HCEC 1CT (cell line): ENCODE measurements at places on chromosomes 3 and 15.

GRCh38 chr3:54366007-54366750 lies 243.8 kb downstream of the CACNA2D3 start:
- DNase-seq: no peak

DNA sequence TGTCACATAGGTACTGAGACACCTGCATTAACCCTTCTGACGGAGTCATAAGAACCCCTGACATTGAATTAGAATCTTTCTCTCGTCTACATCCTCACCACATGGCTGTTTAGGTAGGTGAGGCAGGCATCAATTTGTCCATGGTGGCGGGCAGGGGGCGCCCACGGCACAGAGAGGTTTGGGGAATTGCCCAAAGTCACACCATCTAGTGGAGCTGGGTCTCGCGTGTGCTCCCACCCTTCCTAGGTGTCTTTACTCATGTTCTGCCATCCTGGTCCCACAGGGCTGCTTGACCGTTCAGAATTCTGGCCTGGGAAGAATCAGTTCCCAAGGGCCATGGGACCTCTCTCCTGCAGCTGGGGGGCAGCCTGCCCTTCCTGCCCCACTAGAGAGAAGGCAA lies 14.7 kb upstream of the DLL4 start:
- DNase-seq: no peak

DNA sequence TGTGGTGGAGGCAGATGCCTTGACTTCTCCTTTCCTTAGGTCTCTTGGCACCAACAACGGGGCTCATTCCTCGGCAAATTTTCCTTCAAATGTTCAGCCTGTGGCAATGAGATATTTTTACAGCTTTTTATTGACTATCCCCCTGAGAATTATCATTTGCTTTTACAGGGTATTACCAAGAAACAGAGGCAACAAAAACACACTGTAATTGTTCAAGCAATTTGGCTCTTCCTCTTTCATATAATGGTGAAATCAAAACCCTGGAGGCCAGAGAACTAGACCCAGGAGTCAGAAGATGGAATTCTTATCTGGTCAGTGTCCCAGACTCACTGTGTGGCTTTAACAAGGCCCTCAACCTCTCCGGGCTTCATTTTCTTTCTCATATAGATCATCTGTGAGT lies 40.1 kb downstream of the TRIM42 start:
- DNase-seq: no peak

DNA sequence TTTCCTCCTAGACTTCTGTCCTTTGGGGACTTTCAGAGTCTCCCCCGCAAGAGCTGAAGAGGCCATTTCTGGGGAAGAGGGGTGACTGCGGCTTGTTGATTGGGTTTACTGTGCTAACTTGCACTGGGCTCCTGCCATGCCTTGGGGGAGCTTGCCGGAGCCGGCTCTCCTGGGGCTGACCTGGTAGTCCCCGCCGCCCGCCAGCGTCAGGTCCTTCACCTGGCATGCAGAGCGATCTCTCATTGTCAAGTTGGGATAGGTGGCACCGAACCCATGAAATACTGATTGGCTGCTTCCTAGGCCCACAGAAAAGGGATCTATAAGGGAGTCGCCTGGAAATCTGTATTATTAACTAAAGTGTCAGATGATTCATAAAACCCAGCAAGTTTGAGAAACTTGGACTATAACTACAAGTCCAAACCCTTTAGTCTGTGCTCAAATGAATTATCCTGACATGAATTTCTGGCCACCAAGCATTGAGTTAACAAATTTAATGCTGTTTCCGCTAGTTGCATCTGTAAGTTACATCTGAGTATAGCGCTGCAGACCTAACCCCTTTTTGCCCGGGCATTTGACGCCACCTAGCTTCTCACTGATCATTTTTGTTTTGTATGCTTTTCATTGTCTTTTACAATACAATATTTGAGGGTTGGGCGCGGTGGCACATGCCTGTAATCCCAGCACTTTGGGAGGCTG lies 607 bp upstream of the IMP3 start:
- peak; percentile 65 for DNase-seq

DNA sequence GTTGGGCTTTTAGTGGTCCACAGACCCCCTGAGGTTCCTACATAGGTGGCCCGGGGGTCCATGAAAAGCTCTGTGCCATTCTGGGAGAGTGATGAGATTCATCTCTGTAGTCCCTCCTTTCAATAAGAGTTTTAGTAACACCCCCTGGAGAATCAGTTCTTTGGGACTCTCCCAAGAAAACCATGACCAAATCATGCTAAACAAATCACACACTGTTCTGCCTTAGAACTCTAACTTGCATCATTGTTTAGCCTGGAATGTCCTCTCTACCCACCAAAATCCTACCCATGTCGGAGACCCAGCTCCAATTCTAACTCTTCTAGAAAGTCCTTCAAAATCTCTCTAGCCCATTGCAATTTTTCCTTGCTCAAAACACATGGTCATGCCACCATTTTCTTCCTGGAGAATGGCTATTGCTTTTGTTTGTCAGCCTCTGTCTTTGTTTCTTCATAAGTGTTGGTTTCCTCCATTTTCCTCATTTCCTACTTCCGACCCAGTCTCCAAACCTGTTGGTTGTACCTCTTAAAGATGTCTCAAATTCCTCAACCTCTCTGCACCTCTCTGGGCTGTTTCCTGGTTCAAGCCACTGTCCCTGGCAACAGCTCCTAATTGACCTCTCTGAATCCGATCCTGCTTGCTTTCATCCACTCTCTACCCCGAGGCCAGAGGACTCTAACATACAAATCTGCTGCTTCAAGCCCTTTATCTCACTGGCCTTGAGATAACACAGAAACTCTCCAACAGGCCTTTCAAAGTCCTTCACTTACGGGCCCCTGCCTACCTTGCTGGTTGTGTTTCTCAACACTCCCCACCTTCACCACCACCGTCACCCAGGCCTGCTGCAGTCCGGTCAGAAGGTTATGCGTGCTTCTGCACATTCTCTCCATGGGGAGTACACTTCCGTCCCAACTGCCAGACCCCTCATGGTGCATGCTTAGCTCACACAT lies 23.7 kb downstream of the CYP19A1 start:
- no peak for DNase-seq

DNA sequence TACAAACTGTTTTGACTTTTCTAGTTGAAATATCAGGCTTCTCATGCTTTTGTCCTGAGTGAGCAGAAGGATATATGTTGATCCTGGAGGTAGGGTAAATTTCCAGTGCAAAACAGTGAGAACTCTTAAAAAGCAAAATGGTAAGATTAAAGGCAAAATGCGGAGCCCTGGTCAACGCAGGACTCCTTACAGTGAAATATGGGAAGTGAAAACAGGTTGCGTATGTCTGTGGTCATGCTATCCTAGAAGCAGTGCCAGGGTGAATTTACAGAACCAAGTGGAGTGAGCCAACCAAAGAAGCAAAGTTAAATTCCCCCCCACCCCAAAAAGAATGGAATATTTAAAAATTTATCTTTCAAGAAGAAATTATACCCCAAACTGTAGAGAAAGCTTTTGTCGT lies 256.4 kb downstream of the NR2F2 start:
- DNase-seq: no peak

- no peak for DNase-seq
Measured at GRCh38 chr3:155425396-155425795, 131.9 kb upstream of the STRIT1 start.

DNA sequence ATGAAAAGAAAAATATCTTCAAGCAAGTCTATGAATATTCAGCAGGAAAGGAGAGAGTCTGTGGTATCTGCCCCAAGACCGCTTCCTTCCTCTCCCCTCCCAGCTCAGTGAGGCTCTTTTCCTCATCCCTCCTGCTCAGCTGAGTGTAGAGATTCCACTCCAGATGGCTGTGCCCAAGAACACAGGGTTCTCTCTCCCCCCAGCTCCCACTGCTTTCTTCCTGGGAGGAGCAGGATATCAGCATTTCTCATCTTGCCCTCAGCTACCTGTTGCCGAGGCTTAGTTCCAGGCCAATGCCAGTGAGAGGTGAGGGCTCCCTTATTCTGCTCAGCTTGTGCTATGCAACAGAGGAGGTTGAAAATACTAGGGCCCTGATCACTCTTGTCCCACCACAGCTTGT lies 211.9 kb downstream of the SV2B start:
- no peak for DNase-seq

GRCh38 chr3:31433679-31433992 lies 99.1 kb upstream of the STT3B start:
- DNase-seq: no peak

GRCh38 chr15:75107908-75108838 lies 84.8 kb downstream of the PPCDC start:
- peak; percentile 89 for DNase-seq

- no peak for DNase-seq
Measured at GRCh38 chr3:13750731-13751130, 129.1 kb downstream of the WNT7A start.

DNA sequence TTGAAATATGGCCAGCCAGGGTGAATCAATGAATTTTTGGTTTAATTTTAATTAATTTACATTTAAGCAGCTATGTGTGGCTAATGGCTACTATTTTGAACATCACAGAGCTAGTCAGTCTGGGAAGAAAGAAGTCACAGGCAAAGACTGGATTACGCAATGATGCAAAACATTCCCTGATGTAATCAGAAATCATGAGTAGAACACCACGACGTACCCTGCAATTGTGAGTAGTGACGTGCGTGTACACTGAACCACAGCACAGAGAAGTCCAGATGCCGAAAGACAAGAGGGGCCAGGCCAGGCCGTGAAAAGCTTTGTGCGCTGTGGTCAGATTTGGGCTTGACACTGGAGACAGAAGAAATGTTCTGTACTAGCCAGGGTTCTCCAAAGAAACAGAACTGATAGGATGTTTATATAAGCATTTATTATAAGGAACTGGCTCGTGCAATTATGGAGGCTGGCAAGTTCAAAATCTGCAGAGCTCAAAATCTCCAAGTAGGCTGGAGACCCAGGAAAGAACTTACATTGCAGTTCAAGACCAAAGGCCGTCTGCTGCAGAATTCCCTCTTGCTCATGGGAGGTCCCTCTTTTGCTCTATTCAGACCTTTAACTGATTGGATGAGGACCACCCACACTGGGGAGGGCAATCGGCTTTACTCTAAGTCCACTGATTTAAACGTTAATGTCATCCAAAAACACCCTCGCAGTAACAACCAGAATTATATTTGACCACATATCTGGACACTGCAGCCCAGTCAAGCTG lies 44.6 kb downstream of the SH3BP5 start:
- DNase-seq: peak; percentile 84

DNA sequence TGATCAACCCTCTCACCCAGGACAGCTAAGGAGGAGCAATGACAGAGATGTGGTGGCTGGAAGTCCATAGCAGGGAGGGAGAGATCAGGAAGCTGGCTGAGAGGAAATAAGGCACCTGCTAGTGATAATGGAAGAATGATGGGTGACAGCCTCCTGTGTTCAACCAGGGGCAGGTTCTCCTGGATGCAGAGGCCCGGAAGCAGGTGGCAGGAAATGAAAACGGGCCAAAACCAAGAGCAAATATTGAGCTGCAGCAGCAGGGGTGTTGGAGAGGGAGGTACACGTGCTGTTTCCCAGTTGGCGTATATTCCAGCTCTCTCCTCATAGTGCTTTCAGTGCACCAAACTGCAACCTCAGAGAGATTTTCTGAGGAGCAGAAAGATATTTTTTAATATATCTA lies 213.4 kb upstream of the TBL1XR1 start:
- no peak for DNase-seq

- no peak for DNase-seq
Measured at GRCh38 chr15:52069559-52069958, 43.0 kb downstream of the BCL2L10 start.

DNA sequence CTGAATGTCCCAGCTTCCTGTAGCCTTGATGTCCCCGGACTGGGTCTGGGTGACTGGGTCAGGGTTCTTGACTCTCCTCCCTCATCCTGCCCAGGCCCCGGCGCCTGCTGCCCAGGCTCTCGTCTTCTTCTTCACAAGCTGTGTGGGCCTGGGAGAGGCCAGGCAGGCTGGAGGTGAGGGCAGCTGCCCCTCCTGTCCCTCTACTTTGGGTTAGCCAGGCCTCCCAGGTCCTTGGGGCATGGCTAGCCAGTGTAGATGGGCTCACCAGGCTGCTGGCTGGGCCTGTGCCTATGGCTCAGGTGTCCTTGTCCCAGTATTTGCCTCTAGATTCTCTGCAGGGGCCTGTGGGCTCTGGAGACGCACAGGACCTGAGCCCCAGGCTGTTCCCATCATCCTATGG lies 31.8 kb downstream of the TKT start:
- no peak for DNase-seq

- DNase-seq: no peak
Measured at GRCh38 chr15:95636107-95636506, 694.4 kb upstream of the NR2F2 start.

GRCh38 chr3:111325160-111325718 lies 216.8 kb upstream of the CD96 start:
- peak; percentile 13 for DNase-seq

DNA sequence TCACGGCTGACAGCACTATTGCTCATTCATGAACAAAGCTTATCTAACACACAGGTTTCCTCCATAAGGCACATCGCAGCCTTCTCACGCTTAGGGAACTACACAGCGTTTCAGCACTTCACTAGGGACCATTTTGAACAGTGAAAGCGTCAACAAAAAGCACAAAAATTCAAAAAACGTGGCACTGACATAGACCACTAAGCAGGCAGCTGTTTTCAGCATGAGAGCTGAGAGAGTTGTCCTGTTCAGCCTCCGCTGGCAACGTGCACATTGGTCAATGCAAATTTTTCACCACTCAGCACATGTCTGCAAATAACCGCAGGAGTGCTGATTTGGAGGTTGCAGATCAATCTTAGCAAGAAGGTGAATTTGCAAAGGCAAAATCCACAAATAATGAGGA lies 109.2 kb downstream of the LRRK1 start:
- no peak for DNase-seq

DNA sequence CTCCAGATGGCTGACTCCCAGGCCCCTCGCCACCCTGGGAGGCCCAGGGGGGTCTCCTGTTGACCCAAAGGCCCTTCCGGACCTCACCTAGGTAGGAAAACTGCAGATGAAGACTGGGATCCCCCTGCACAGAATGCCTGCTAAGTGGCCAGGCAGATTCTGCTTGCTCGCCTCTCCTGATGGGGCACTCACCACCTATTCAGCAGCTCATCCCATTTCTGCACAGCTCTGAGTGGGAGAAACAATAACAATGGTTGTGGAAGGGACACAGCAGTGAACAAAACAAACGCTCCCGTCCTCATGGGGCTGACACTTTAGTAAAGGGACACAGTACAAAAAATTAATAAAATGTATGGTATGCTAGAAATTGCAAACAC lies 24.9 kb upstream of the FGD5 start:
- no peak for DNase-seq

- peak; percentile 69 for DNase-seq
Measured at GRCh38 chr3:106609666-106610301, 741.0 kb upstream of the CBLB start.

DNA sequence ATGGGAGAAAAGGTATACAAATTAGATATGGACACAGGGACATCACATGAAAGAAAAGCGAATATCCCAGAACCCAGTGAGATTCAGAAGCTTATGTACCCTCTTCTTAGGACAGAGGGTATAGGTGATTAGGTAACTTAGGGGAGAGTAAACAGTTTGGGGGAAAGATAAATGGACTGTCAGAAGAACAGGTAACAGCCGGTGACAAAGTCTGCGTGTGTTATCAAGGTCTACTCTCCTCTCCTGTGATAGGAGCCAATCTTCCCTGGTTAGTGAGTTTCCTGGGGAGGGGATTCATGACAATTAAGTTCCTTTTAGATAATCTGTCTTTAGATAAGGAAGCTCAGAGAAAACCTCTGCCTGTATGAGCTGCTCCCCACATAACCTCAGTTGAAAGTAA lies 30.6 kb upstream of the SNRPN start:
- DNase-seq: no peak

- DNase-seq: no peak
Measured at GRCh38 chr3:197295871-197296270, 2.5 kb downstream of the DLG1 start.

GRCh38 chr3:23712656-23713559 lies 92.8 kb upstream of the UBE2E1 start:
- DNase-seq: peak; percentile 94

GRCh38 chr3:66430876-66431275 lies 69.9 kb downstream of the LRIG1 start:
- no peak for DNase-seq
